CD4-positive, alpha-beta T cell treated with Interleukin-17A for 1 hour (primary cell): ENCODE measurements at places on chromosomes 6 and 20.

GRCh38 chr6:140174524-140174923, 800.1 kb upstream of the CITED2 start:
- DNase-seq, result no peak

DNA sequence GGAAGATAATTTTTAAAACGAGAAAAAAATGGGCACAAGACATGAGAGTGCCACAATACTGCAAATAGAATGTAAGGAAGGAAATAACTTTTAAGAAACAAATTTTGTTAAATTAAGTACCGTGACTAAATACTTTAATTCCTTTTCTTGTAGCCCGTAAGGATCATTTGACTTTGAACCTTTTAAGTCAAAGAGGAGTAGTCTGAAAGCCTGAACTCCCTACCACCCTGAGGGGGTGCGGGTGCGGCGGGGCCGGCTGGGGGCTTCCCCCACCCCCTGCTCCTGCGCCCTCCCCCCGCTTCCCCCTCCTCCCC, 231 bp upstream of the PHACTR2 start:
- DNase-seq, result no peak

DNA sequence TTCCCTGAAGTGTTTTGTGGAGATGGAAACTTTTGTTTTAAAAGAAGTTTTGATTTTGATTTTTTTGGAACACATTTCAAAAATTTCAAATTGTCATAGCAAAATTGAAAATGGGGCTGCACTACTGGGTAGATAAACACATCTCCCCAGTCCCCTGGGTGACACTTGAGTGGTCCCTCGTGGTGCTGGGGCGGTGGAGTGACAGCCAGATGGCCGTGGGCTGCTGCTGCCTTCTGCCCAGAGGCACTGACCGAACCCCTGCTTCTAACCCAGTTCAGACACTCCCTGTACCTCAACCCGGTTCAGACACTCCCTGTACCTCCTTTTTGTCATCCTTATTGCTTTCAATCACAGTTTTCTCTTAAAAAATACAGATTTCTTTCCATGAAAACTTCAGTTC, 69.9 kb upstream of the SYNJ2 start:
- DNase-seq, result no peak

DNA sequence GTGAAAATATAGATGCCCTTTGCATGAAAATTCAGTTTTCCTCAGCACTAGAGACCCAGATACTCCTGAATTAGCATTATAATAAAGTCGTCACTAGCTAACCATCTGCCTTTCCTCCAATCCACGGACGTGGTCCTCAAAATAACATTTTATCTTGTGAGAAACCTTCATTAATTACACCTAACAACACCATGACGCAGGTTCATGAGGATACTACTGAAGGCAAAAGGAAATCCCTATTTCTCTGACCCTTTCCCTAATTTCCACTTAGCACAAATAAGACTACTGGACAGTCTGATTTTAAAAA, 1.3 kb upstream of the PNISR start:
- DNase-seq, result no peak

DNA sequence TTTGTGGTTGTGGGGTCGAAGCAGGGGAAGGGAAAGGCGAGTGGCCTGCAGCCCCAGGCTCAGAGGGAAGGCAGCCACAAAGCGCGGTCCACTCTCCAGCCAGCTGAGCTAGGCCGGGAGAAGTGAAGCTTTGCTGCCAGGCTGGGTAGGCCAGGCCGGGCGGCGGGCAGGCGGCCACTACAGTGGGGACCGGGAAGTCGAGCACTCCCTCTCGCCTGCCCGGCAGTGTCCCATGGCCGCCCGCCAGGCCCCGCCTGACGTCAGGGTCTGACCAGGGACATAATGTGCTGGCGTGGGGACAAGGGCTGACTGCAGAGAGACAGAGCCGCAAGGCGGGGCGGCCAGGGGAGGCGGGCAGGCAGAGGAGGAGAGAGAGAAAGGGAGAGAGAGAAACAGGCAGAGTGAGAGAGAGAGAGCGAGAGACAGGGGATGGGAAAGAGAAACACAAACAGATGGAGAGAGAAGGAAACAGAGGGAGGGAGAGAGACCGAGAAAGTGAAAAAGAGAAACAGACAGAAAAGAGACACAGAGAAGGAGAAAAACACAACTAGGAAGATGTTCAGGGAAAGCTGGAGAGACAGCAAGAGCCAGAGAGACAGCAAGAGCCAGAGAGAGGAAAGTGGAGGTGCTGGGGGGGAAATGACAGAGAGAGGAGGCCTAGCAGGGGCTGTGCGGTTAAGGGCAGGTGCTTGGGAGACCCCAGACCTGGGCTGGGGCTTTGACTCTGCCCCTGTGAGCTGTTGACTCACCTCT, 94.5 kb upstream of the PTPN1 start:
- DNase-seq, result no peak

DNA sequence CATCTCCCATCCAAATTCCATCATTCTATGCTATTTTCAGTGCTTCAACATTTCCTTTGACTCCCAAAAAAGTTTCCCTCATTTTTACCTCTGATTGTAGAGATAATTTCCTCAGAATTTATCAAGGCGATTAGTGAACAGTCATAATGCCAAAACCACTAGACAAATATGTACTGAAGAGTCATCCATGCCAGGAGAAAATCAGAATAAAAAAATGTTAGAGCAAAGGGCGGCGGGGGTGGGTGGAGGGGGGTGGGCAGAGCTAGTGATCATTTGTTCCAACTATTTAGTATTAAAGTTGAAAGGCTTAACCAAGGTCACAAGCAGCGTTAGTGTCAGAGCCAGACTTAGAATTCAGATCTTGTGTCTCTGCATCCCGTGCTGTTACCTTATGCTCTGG, 5.3 kb upstream of the ADGRF5 start:
- no peak for DNase-seq
